ENCODE measurements at places on chromosomes 3 and 15. TPM values are rescaled to one million over a fixed set of nuclear protein-coding genes. Genes with fewer than 3 reads are reported as not detected.

Gene ZFAND6
- total RNA-seq, result 103 TPM

Gene SKOR1
- 0.17 TPM for total RNA-seq

Gene THBS1
- total RNA-seq, result 2,745 TPM

Gene CLCN2
- total RNA-seq, result 3.3 TPM

Gene CMTM7
- 17.8 TPM for total RNA-seq

Gene PXK
- 29.1 TPM for total RNA-seq

Measured in smooth muscle cell of the pulmonary artery (primary cell).